Activated CD4-positive, alpha-beta T cell treated with anti-CD3 and anti-CD28 coated beads for 24 hours (primary cell): ENCODE measurements at places on chromosomes 16 and 17.

DNA sequence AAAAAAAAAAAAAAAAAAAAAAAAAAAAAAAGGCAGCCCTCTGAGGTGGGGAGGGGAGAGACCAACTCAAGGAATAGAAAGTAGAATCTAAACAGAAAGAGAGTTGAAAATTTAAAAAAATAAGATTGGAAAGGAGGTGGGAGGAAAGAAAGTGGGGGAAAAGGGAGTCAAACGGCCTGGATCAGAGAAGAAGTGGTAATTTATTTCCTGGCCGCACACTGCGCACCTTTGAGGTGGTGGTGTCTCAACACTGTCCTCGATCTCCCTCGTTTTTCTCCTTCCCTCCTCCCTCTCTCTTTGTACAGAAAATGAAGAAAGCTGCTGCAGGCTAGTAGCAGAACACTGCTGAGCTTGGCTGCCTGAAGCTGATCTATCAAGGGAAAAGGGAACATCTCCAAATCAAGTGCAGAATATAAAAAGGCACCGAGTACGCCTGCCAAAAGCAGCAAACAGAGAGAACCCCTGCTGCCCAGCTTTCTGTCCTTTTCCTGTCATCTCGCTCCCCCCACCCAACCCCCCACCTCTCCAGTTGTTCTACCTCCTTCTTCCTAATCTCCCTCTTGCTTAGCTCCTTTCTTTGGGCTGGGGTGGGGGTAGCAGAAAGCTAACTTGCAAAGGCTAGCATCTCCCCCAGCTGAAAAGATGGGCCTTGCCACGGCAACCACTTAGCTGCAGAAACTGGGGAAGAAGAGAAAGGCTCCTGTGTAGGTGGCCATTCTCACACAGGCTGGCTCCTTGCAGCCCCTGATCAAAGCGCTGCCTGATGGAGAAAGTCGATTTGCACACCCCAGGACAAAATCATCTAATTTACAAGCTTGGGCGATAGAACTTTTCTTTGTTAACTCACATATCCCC, 22.5 kb downstream of the AXIN2 start:
- no peak for DNase-seq

GRCh38 chr16:5895976-5896375, 798.4 kb upstream of the EEF2KMT start:
- DNase-seq = no peak

- no peak for DNase-seq
Observed at GRCh38 chr17:3750926-3751325, 27.2 kb downstream of the HASPIN start.

DNA sequence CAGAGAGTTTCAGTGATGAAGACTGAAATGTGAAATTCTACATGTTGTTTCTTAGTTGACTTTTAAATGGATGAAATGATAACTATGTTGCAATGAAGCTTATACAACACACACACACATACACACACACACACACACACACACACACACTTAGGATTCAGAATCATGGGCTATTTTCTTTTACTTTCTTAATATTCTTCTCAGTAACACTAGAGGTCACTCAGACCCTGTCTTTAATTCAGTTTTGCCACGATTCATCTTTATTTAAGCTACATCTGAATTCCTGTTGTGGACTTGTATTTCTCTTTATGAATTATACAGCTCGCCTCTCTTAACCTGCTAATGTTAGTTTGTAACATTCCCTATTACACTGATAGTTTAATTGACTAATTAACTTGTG, 109.6 kb upstream of the GOT2 start:
- DNase-seq = no peak

GRCh38 chr17:7889166-7889955, 772 bp downstream of the CHD3 start:
- DNase-seq = no peak

GRCh38 chr17:17966399-17966798, 5.8 kb downstream of the TOM1L2 start:
- no peak for DNase-seq

- DNase-seq = no peak
Observed at GRCh38 chr17:50217591-50217990, 16.2 kb upstream of the COL1A1 start.

GRCh38 chr16:1712791-1713261, 6.8 kb downstream of the MAPK8IP3 start:
- DNase-seq = no peak

DNA sequence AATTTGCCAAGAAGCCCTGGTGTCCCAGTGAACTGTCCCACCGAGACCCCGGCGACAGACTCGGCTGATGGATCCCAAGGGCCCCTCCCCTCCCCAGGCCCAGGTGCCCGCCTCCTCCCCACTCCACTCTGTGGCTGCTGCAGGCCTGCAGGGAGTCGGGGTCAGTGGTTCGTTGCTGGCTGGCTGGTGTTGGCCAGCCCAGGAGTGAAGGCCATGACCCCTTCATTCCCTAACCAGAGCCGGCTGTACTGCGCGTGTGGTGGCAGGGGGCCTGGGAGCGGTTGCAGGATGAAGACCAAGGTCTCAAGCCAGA, 9.2 kb upstream of the TBX2 start:
- no peak for DNase-seq
